ENCODE measurements at places on chromosomes 1 and 21. TPM values are rescaled to one million over a fixed set of nuclear protein-coding genes. Genes with fewer than 3 reads are reported as not detected.

DNA sequence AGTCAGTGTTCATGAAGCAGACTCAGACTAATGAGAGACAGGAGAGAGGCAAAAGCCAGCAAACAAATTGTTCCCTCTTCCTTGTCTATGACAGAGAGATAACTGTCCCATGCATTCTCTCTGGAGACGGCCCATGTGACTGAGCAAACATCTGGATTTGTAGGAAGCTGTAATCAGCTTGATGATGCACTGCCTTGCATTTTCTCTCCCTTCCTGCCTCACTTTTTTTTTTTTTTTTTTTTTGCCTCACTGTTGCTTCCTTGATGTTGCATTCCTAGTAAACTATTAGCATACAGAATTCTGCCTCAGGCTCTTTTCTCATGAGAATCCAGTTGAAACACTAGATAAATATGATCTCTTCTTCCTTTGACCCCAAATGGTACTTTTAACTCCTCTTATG lies 134.5 kb downstream of the HHIPL2 start:
- H3K4me3 ChIP-seq, result no peak overlapping the region
- no peak for DNase-seq
- no peaks in the 10 kb centered on the region for H3K36me3 ChIP-seq
- no peaks in the 10 kb centered on the region for H3K4me1 ChIP-seq
- H3K27me3 ChIP-seq, result no peaks in the 10 kb centered on the region
- H3K27ac ChIP-seq, result no peak overlapping the region

- H3K27ac ChIP-seq, result no peak overlapping the region
- no peaks in the 10 kb centered on the region for H3K36me3 ChIP-seq
- H3K27me3 ChIP-seq, result peaks cover 5% of the 10 kb centered on the region
- H3K4me1 ChIP-seq, result peaks cover 14% of the 10 kb centered on the region
- no peak overlapping the region for H3K4me3 ChIP-seq
- DNase-seq, result no peak
These were observed 5.7 kb upstream of the ADGRB2 start for GRCh38 chr1:31769720-31770390.

The RNU1-3 gene
- polyA plus RNA-seq, result under 0.01 TPM

DNA sequence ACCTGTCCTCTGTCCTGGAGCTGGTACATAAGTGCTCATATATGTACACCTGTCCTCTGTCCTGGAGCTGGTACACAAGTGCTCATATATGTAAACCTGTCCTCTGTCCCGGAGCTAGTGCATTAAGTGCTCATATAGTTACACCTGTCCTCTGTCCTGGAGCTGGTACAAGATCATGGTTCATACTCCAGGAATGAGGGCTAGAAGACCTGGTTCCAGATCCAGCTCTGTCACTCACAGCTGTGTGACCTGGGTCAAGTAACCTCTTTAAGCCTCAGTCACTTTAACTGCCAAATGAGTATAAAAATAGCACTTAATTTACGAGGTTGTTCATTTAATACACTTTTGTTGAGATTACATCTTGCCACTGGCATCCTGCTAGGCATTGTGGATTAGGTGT lies 28.0 kb downstream of the SMYD3 start:
- no peak overlapping the region for H3K27ac ChIP-seq
- no peak for DNase-seq
- no peaks in the 10 kb centered on the region for H3K27me3 ChIP-seq
- H3K36me3 ChIP-seq, result no peaks in the 10 kb centered on the region

The CNIH4 gene
- 52.9 TPM for polyA plus RNA-seq

The CHIA gene
- not detected for polyA plus RNA-seq

- no peak for DNase-seq
- no peak overlapping the region for H3K4me3 ChIP-seq
- H3K27me3 ChIP-seq, result no peaks in the 10 kb centered on the region
- H3K27ac ChIP-seq, result no peak overlapping the region
- peaks cover 37% of the 10 kb centered on the region for H3K36me3 ChIP-seq
These were observed 163.1 kb downstream of the PGBD5 start for GRCh38 chr1:230262867-230263567.

All from HepG2 (cell line).